ENCODE measurements at places on chromosomes 3 and 15.

GRCh38 chr15:51497806-51498205 lies 124.8 kb downstream of the DMXL2 start:
- no peak for DNase-seq

DNA sequence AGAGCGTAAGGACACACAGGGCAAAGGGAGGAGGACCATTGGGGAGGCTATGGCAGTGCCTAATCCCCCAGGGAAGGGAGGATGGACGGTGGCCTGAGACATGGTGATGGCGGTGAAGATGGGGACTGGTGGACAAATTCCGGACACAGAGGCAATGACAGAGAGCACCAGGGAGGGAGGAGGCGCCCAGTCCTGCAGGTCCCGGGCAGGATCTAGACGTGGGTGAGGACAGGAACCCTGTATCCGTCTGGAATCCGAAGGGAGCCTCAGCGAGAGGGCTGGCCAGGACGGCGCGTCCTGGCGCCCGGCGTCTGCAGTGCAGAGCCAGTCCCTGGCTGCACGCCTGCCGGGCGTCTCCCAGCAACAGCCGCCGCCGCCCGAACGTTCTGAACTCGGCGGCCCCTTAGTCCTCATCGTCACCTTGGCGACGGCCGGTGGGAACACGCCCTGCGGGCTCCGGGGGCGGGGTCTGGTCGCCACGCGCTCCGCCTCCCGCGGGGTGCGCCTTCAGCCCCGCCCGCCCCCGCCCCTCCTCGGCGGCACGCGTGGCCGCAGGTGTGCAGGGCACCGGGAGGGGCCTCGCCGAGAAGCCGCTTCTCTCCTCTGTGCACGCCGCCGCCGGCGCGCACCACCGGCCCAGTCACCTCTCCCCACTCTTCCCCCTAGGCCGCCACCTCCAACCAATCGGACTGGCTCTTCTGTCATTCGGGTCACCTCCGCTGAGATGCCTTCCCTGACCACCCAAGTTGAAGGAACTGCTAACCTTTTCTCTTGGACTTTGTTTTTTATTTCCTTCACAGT lies 11.6 kb downstream of the XIRP1 start:
- DNase-seq = peak; percentile 86

- no peak for DNase-seq
Measured at GRCh38 chr3:150635526-150635925, 32.4 kb downstream of the SELENOT start.

DNA sequence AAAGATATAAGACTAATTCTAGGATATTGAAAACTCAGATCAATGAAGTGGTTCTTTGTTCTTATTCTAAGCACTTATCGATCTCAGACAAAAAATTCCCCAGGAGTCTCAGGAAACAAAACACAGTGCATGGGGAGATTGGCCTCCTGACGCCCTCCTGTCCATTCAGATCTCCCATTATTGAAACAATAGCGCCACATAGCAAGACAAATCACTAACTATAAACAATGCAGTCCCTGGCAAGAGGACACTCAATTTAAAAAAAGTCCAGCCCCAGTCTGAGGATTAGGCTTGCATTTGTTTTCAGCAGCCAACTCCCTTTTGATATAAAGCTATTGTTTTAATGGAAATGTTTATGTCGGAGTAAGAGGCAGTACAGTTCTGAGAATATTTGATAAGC lies 528.2 kb downstream of the GABRG3 start:
- DNase-seq = no peak

- DNase-seq = no peak
Measured at GRCh38 chr15:38059665-38060064, 125.2 kb downstream of the TMCO5A start.

DNA sequence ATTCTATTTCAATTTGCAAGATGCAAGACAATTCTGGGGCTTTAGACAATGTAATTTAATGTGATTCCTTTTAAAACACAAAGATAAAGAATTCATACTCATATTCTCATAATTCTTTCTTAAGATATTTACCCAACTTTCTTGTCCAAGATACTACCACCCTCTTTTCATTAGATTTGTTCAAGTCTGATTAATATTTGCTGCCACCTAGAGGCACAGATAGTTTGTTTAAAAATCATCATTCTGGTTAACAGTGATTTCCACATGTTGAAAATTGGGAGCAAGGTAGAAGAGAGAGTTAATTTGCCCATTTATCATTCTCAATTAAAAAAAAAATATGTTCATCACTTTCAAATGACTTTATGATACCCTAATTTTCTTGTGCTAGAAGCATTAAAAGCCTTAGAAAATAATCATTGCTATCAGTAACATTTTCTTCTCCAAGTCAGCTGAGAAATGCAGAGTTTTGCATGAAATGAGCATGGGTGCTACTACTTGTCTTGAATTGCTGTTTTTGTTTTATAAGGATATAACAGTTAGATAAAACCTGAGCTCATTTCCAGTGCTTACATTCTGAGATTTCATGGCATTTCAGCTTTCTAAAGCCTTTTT lies 11.6 kb downstream of the TAMM41 start:
- no peak for DNase-seq

- DNase-seq = no peak
Measured at GRCh38 chr15:62592920-62593319, 427.8 kb upstream of the C2CD4B start.

GRCh38 chr15:37792351-37792750 lies 142.1 kb upstream of the TMCO5A start:
- DNase-seq = no peak

- no peak for DNase-seq
Measured at GRCh38 chr3:127970966-127971592, 56.0 kb downstream of the KBTBD12 start.

DNA sequence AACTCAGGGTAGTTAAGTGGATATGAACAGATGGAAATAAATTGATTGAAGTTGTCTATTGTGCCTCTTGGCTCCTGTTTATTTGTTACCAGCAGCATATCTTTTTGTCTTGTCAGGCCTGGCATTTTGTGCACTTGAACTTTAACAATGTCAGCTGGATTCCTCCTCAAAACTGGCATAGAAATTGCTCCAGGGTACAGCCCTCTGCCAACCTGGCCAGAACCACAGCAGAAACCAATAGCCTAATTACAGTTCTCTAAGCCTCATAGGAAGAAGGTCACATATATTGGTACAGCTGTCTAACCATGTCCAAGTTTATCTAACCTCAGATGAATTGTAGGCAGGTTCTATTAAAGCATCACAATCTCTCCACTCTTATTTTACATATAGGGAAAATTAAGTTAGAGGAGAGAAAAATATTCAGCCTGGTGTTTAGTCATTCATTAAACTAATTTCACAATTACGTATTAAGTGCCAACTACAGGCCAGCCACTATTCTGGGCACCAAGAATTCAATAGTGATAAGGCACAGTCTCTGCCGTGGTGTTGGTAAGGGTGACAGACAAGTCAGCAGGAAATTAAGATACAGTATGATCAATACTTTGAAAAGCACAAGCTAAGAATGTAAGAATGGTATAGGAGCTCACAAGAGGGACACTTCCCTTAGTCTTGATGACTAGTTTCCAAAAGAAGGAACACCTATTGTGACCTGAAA lies 452.9 kb upstream of the NECTIN3 start:
- DNase-seq = no peak

DNA sequence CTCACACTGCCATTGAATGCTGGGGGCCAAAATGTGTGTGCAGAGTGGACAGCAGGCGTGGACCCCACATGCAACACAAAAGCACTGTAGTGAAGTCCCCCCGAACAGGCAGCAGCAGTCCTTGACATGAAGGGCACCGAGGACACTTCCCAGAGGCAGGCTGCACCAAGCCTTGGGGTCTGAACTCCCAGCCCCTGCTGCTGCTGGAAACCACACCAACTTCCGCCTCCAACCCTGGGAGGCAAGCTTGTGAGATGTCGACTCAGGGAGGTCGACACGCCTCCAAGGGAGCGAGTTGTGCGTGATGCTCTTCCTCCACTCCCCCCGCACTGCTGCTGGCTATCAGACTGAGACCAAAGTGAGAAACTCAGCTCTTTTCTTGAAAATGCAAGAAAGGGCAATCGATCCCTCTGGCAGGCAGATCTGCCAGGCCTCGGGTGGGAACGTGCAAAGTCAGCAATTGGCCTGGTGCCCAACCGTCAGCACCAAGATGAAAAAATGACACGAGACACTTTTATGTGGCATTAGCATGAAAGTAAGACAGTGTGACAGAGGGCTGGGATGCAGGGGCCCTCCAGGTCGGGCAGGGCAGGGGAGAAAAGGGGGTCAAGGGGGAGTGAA lies 43.6 kb downstream of the WHAMM start:
- DNase-seq = no peak
